ENCODE measurements at places on chromosomes 11 and 22.

- no peak for DNase-seq
Measured at GRCh38 chr11:70033711-70034070, 44.4 kb upstream of the ANO1 start.

- DNase-seq, result no peak
Measured at GRCh38 chr11:108938604-108939003, 273.7 kb downstream of the DDX10 start.

DNA sequence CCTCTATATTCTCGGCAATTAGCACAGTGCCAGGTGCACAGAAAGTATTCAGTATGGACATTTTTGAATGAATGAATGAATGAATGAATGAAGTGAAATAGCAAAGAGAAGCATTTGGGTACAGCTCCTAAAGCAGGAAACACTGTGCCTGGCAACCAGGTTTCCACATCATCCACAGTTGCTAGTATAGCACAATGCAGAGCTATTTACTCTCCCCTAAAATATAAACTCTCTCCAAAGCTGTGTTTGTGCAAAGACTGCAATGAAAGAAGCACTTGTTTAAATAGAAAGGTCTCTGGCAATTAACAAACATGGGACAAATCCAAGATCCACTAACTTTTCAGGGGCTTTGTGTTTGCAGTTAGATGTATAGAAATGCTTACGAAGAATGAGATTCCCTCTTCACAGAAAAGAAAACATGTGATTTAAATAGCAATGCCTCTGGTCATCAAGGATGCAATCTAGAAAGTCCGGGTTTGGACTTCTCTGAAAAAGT, 103.0 kb upstream of the OPCML start:
- DNase-seq, result no peak

DNA sequence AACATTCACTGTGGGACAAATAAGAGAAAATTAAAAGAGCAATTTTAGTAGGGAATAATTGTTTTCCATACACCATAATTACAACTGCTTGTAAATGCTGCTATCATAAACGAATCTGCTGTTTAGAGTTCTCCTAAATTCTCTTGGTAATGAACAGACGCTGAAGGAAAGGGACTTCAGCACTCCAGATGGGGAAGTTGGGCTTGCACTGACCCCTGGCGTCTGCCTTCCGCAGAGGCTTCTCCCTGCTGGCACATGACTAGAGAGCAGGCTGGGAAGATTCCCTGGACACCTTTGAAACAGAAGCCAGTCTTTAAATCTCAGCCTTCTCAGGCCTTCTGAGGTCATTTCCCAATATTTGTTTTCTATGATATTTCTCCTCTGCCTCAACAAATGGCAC, 84.1 kb downstream of the NXPE2 start:
- DNase-seq, result peak; percentile 37

GRCh38 chr11:7578276-7578955, 64.6 kb downstream of the PPFIBP2 start:
- no peak for DNase-seq

DNA sequence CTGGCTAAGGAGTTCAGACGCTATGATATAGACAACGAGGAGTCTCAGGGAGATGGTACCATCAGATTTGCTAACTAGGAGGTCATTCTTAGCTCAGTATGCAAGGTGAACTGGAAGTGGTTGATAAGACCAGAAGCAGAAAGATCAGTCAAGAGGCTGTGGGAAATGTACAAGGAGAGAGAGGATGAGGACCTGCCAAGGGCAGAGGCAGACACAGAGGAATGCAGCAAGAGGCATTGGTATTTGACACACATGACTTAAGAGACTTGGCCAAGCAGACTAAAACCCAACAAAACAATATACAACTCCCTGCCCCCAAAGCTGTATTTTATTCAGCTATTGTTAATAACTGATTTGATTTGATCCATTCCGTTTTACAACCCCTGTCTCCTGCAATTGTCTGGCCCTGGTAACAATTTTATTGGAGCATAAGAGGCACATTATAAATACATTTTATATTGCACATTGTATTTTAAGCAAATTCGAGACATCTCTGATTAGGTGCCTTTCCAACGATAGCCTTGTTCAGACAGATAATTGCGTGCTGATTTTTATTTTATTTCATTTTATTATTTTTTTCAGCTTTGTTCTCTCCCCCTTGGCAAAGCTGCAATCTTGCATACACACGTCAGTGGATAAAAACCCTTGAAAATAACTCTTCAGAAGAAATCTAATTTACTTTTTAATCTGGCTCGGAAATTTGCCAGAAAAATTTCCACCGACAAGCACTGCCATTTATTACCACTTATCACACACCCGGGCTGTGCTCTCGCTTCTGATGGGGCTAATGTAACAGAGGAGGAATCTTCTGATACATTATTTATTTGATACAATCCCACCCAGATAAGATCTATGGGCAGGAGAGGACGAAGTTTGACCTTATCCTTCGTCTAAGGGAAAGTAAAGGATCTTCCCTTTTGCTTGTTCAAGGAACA, 237.8 kb downstream of the NXPE2 start:
- no peak for DNase-seq

GRCh38 chr11:98234698-98235097, 786.1 kb upstream of the CNTN5 start:
- no peak for DNase-seq

GRCh38 chr11:45624095-45624494, 41.3 kb downstream of the CHST1 start:
- no peak for DNase-seq

DNA sequence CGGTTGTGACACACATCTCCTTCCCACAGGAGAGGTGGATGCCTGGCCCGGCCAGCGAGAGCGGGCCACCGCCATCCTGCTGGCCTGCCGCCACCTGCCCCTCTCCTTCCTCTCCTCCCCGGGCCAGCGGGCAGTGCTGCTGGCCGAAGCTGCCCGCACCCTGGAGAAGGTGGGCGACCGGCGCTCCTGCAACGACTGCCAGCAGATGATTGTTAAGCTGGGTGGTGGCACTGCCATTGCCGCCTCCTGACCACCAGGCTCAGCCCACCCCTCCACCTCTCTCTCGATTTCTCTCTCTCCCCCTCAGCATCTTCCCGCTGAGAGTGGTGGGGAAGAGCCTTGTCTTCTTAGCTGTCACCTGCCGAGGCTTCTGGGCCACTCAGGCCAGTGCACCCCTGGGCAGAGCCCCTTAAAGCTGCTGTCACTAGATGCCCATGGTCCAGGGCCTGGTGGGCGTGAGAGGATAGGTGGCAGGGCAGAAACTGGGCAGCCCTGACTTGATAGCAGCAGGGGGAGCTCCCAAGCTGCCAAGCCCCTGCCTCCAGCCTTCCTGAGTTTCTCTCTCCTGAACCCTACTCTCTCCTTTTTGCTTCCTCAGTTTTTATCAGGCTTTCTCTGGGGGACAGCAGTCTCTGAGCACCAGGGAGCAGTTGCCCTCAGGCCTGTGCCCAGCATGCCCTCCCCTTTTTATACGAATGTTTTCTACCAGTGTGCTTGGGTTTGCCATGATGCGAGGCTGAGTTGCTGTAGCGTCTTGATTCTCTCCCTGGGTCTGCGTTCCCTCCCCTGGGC, 9.3 kb downstream of the SHISA8 start:
- no peak for DNase-seq

DNA sequence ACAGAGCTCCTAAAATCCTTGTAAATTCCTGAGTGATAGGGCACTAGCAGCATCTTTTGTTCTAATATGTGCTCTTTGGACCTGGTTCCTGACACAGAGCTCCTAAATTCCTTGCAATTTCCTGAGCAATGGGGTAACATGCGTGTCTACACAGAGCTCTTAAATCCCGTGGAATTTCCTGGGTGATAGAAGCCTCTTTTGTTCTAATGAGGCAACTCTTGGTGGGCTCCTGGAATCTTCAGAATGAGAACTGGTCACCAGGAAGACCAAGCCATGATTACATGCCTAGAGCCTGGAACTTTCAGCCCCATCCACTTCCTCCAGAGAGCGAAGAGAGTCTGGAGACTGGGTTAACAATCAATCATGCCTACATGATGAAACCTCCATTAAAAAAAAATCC, 19.0 kb downstream of the RSF1 start:
- DNase-seq, result no peak

GRCh38 chr22:27436591-27436990, 365.0 kb downstream of the MN1 start:
- DNase-seq, result no peak

GRCh38 chr11:128720522-128720985, 26.7 kb downstream of the FLI1 start:
- peak; percentile 42 for DNase-seq

DNA sequence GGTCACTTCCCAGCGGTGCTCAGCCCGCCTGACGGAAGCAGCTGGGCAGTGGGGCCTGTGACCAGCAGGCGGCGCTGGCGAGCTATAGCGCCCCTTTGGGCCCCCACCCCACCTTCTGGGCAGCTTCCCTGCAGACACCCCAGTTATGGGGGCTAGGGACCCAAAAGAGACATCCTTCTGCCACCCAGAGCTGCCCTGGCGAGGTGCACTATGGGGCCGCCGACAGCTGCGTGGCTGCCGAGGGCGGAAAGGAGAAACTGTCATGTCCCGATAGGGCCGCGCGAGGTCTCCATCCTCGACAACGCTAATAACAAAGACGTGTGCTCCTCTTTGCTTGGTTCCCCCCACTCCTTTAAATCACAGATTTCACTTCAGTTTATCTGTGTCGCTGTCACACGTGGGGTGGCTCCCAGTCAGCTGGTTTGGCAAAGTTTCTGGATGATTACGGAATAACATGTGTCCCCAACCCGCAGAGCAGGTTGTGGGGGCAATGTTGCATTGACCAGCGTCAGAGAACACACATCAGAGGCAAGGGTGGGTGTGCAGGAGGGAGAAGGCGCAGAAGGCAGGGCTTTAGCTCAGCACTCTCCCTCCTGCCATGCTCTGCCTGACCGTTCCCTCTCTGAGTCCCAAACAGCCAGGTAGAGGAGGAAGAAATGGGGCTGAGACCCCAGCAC, 673 bp upstream of the MYO7A start:
- peak; percentile 31 for DNase-seq

- peak; percentile 20 for DNase-seq
Measured at GRCh38 chr22:27885977-27886842, 32.8 kb downstream of the PITPNB start.

- DNase-seq, result no peak
Measured at GRCh38 chr11:69193629-69194028, 37.9 kb downstream of the SMIM38 start.

- no peak for DNase-seq
Measured at GRCh38 chr11:111172321-111172862, 73.1 kb upstream of the POU2AF2 start.

GRCh38 chr11:64916040-64916774, 802 bp downstream of the ATG2A start:
- DNase-seq, result peak; percentile 51

DNA sequence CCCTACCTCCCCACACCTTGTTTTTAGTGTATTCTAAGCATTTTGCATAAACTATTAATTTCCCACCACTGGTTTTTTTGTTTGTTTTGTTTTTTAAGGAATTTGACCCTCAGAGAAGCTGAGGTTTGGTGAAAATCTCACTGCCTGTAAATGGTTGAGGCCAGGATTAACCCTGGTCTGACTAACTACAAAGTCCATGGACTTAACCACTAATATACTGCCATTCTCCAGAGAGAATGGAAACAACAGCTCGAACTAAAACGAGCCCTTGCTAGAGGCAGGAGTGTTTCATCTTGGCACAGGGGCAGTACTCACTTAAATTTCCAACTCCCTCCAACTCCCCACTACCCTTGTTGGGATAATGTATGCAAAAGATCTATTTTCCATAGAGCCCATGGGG, 3.0 kb downstream of the CTNND1 start:
- DNase-seq, result no peak

DNA sequence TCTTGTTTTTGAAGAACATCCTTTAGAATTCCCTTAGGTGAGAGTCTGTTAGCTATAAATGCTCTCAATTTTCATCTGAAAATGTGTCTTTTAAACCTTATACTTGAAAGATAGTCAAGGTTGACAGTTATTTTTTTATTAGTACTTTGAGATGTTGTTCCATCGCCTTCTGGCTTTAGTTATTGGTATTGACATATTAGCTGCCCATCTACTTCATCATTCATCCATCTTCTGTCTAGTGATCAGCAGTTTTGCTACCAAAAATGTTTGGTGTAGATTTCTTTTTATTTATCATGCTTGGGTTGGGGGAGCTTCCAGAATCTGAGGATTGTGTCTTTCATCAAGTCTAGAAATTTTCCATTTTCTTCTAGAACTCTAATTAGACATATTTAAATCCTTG, 3.3 kb upstream of the CD6 start:
- DNase-seq, result no peak

DNA sequence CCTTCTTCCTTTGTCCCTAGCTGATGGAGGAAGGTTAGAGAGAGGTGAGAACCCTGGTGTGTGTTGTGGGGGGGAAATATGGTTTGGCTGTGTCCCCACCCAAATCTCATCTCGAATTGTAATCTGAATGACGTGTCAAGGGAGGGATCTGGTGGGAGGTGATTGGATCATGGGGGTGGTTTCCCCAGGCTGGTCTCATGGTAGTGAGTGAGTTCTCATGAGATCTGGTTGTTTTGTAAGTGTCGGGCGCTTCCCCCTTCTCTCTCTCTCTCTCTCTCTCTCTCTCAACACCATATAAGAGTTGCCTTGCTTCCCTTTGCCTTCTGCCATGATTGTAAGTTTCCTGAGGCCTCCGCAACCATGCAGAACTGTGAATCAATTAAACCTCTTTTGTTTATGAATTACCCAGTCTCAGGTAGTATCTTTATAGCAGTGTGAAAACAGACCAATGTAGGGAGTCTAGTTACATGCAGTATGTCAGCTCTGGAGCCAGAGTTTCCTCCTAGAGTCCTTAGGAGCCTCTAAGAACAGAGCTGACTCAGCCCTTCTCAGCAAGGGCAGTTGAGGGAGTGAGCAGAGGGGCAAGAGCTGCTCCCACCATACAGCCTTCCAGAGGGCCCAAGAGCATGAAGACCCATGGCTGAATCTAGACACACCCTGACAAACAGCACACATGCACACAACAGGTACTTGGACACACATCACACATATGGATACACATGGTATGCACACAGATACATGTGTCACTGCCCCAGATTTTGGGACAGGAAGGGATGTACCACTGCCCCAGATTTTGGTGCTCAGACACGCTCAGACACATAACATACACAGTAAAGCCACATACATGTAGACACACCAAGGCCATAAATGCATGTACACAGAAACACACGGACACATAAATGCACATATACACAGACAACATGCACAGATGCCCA, 12.9 kb upstream of the LRRC32 start:
- DNase-seq, result no peak

- no peak for DNase-seq
Measured at GRCh38 chr11:34275486-34275885, 82.3 kb downstream of the ABTB2 start.

- no peak for DNase-seq
Measured at GRCh38 chr11:14181121-14181520, 177.9 kb downstream of the RRAS2 start.

GRCh38 chr22:11307998-11308397, 4220.0 kb upstream of the OR11H1 start:
- DNase-seq, result no peak

GRCh38 chr11:131943295-131943694, 572.9 kb downstream of the NTM start:
- DNase-seq, result no peak
